Stimulated activated CD8-positive, alpha-beta memory T cell treated with anti-CD3 and anti-CD28 coated beads, Interleukin-12 subunit alpha, Interleukin-12 subunit beta, amount 100 ng/mL, for 1 hour (primary cell): ENCODE measurements at places on chromosomes 7 and 10.

- no peak for DNase-seq
Observed at GRCh38 chr10:101041252-101041761, 10.3 kb downstream of the SFXN3 start.

DNA sequence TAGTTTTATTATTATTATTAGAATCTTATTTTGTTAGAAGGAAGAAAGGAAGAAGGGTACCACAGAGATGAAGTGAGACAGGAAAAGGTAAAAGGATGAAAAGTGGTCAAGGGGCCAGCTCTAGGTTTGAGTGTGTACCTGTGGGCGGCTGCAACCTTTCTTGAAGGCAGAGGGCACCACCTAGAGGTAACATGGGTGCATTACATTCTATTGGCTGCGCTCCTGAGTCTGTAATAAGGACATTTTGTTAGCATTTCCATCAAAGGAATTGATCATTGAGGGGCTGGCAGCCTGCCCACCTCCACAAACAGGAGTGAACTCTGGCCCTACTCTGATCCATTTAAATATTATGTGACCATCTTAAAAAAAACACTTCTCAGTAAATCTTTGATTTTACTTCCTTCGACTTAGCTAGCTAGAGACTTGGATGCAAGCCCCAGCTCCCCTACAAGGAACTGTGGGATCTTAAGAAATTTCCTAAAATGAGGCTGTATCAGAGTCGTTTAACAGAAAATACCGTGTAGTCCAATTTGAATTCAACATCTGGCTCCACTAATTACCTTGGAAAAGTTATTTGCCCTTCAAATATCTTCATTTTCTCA is 610.4 kb downstream of the IPMK start:
- no peak for DNase-seq

GRCh38 chr10:70890917-70891431 is 2.6 kb upstream of the PCBD1 start:
- no peak for DNase-seq

DNA sequence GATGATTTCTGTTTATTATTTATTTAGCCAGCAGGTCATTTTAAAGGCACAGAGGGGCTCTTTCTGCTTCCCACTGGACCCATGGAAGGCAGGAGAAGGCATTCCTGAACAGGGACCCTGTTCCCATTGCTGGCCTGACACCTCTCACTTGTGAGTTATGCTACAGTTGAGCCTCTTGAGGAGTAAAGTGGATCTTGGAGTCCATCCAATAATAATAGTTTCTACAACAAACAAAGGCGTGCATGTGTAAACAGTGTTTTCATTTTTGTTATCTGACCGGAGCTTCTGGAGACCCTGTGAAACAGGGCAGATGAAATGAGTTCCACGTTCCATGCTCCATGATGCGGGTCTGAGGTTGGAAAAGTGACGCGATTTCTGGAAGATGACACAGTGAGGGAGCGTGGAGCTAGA is 127.3 kb upstream of the HABP2 start:
- DNase-seq, result no peak

DNA sequence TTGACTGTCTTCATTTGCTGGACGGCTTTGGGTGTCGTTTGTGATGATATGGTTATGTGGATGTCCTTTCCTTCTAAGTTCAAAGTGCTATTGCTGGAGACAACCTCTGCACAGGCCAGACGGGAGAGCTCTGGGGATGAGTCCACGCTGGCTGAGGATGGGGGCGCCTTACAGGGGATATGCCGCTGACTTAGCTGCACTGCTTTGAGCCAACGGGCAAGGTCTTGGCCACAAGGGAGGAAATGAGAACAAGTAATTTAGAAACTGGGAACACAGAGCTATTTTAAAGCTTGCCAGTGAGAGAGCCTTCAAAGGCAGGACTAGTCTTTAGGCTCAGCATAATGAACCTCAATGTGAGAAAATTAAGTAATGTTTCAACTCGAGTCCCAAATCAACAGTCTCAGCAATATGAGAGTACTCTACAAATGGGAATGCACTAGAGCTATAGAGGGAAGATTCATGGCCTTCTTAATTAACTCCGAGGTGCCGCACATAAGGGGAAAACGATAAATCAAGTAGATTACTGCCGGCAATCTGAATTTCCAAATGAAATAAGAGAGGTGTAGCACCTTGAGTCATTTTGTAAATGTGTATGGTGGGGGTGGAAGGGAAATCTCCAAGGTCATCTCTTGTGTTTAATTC is 209.3 kb downstream of the JAZF1 start:
- DNase-seq, result no peak

DNA sequence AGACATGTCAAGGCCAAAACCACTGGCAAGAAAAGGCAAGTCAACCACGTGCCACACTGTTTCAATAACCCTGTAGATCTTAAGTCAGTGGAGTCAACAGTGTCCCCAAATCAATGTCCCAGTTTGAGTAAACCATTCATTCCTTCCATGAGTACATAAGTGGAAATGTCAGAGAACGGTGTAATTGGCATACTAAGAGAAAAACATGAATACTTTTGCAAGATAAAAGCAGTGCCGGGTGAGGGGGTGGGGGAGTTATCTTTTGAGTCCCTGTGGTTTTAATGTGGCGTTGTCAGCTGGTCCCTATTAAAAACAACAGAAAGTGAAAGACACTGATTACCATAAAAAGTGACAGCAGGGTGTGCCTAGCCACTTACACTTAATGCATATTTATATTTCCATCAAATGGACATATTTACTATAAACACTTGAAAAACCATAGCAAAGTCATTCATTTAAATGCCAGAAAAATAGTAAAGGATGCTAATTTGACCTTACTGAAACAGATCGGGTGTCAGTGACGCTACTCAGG is 37.8 kb downstream of the RSU1 start:
- DNase-seq, result no peak

DNA sequence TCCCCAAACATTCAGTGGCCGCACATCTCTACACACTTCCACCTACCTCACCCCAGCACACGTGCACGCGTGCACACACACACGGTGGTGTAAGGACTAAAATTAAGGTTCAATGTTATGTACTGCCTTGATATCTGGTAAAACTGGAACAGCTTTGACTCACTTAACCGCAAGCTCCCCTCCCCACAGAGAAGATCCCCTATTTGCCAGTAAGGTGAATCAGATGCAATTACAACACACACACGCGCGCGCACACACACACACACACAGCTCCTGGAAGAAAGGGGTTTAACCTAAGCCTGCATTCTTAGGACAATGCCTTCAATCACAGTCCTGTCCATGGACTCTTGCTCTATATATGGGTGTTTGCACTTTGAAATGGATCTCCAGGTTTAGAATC is 25.5 kb upstream of the VPS41 start:
- DNase-seq, result no peak

DNA sequence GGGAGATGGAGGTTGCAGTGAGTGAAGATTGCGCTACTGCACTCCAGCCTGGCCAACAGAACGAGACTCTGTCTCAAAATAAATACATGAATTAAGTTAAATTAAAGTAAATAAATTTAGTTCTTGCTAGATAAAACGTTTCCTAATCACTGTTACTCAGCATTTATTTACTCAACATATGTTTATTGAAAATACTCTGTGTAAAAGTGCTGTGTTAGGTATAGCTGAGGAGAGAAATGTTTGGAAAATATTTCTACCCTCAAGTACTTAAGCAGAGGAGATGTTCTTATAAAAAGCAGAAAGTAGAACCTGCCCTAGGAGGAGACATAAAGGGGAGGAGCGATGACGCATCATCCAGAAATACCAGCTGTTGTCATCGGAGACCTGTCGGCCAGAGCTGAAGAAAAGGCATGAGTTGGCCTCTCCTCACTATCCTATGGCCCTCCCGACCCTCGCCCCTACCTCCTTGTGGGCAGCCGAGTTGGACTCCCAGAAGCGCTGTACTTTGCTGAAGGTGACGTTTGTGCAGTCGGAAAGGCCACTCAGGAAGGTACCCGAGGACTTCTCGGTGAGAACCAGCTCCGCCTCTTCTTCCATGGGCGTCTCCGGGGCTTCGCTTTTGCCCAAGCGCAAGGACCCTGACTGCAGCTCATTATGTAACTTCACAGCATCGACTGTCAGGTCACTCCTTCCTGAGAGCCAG is 1.1 kb downstream of the RRP12 start:
- no peak for DNase-seq

- DNase-seq, result peak; percentile 12
Observed at GRCh38 chr7:74453322-74454011, at the start of gene GTF2IRD1. GTF2IRD1 (plus strand) TSS chr7:74453906; CDS start chr7:74508081, 54,175 bp downstream.

- no peak for DNase-seq
Observed at GRCh38 chr7:81768951-81769778, 682 bp downstream of the HGF start.

DNA sequence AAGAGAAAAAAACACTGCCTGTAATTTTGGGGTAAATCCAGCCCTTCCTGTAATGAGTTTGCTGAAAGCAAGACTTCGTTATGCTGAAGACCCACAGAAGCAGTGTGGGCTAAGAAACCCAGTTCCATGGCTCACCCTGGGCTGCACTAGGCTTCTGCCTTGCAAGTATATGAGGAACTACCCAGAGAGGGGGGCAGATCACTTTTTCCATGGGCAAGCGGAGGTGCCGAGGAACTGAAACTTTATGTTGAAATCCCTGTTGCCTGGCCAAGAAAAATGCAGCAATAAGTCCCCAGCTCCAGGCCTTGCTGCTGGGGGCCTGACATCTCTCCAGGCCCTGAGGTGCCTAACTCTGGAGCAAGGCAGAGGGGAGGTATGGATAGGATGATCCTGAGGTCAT is 8.5 kb downstream of the RASSF4 start:
- no peak for DNase-seq

DNA sequence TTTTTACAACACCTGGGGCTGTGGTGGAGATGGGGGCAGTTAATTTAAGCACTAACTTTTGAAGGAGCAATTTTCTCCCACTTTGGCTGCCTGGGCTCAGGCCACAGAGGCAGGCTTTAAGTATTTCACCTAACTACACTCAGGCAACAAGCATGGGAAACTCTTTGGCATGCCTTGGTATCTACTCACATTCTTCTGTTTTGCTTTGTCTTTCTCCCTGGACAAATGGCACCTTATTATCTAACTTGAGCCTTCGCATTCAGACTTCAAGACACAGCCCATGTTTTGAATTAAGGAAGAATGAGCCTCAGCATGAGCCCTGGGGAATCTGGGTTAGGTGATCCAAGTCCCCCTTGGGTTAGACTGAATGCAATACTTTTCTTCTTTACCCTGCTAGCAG is 31.8 kb upstream of the BMPER start:
- no peak for DNase-seq

- DNase-seq, result no peak
Observed at GRCh38 chr10:13724484-13724883, 137.7 kb downstream of the PRPF18 start.

GRCh38 chr10:78817361-78817760 is 251.4 kb upstream of the ZMIZ1 start:
- no peak for DNase-seq

DNA sequence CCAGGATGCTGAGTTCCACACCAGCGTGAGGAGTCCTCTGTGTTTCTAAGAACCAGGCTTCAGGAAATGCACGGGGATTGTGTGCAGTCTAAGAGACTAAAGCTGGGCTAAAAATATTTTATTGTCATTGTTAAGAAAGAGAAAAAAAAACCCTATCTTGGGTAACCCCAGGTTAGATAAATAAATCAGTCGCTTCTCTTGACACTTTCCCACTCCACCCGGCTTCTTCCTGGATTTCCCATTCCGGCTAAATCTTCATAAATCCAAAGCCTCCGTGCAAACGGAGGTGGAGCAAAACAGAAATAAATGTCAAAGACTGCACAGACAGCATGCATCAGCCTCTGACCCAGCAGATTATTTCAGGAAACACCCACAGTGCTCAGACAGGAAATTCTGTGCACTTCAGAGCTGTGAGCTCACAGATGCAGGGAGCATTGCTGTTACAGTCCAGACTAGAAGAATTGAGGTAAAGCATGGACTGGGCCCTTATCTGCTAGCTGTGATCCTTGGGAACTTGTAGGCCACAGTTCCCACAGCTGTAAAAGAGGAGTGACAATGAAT is 44.8 kb upstream of the GRID1 start:
- DNase-seq, result no peak

DNA sequence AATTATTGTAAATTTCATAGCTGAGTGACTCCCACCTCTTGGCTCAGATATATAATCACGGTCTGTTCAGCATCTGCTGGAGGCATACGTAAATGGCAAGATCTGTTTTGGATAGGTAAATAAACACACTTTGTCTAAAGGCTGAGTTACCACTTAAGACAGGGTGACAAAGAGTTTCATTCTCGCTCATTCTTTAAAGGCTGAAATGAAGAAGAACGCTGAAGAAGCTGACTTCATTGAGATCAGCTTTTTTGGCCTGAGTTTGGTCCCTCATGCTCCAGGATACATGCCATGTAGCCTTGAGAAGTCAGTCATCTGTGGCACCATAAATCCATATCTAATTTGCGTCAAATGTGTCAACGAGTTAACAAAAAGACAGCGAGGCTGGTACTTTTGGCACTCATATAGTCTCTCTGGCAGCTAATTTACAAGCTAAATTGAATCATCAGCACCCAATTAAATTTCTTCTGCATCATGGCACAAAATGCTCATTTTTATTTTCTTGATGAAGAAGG is 309.9 kb downstream of the GPAM start:
- DNase-seq, result no peak

GRCh38 chr10:51241461-51241860 is 167.2 kb downstream of the PRKG1 start:
- no peak for DNase-seq

DNA sequence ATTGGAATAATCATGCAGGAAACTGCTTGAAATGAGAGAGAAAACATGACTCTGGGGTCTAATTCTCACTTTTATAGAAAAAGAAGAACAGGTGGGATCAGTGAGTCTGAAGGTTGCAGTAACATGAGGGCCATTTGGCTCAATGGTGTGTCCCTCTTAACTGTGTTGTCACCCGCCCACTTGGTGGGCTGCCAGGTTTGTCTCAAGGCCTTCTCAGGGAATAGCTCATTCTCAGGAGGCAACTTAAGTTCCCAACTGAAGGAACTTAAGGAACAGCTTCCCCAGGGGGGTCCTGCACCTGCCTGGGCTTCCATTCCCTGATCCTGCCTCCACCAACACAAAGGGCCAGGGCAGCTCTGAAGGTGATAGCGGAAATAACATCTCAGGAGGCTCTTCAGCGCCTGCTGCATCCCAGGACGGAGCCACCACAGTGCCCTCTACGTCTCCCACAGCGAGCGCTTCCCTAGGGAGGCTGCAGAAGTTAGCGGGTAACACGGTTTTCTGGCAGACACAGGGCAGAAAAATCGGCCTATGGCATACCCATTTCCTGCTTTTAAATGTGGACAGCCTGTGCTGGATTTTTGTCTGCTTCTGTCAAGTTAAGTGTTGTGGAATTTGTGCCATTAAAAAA is 88.8 kb downstream of the ZRANB1 start:
- DNase-seq, result no peak

GRCh38 chr7:20784388-20785156 is 2.1 kb downstream of the SP8 start:
- DNase-seq, result no peak
